ENCODE measurements at places on chromosomes 2 and 18.
A peak's percentile ranks its signal among the peaks of the same experiment; 100 is the strongest.

- DNase-seq: no peak
Measured at GRCh38 chr2:195898505-195899191, 170.0 kb downstream of the DNAH7 start.

- no peak for DNase-seq
Measured at GRCh38 chr18:13207294-13207693, 11.3 kb upstream of the LDLRAD4 start.

DNA sequence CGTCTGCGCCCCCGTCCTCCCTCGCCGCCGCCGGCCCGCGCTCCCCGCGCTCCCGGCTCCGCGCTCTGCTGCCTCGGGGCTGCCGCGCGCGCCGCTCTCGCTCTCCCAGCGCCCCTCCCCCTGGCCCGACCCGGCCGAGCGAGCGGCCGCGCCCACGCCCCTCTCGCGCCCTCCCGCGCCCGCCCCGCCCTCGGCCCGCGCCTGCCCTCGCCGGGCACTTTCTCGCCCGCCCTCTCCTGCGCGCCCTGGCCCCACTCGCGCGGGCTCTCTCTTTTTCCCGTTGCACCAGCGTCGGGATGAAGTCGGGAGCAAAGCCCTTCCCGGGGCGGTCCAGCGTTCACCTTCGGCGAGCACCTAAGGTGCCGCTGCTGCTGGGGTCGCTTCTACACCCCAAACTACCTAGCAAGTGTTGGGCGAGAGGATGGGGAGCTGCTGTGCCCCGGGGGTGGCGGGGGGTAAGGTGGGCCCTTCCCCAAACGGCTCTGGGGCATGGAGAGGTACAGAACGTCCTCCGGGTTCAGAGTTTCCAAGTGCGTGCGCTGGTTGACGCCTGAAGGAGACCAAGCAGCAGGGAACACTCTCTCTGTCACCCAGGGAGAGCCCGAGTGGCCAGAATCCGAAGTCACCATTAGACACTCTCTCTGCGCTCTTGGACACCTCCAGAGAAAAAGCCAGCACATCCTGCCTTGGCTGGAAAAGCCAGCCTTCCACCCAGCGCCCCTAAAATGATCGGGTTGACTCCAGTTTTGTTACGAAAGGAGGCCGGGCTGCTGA, at the start of gene COLEC12:
Gene COLEC12, minus strand, starts transcription at position 70 of the 774 bp plus-strand sequence. CDS start 187 bp downstream, outside the sequence.
- DNase-seq: no peak

- DNase-seq: no peak
Measured at GRCh38 chr2:201972621-201973255, 60.9 kb upstream of the FZD7 start.

DNA sequence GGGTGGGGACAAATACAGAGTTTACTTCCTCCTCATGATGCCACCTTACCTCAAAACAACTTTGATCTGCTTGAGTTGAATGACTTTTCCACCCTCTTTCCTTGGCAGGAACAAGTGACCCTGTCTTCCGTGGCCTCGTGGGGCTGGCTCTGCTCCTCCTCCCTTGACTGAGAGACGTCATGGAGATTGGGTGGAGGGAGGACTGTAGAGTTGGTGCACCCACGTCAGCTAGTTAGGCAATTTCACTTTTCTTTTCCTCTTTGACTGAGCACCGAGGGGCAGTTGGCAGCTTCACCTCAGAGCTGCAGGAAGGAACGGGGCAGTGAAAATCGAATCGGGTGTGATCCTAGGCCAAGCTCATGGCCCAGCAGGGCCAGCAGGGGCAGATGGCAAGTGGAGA, at the start of gene SP140:
Gene SP140, plus strand, starts transcription at position 251 of the 400 bp plus-strand sequence. Its CDS starts 109 bp downstream, at position 360.
- DNase-seq: peak; percentile 72

- no peak for DNase-seq
Measured at GRCh38 chr2:121359716-121360565, 74.9 kb upstream of the TFCP2L1 start.

- DNase-seq: no peak
Measured at GRCh38 chr2:118803012-118803411, 44.4 kb downstream of the EN1 start.

- DNase-seq: no peak
Measured at GRCh38 chr2:220277445-220277975, 650.1 kb downstream of the SLC4A3 start.

GRCh38 chr18:45057955-45058600, 377.4 kb downstream of the SETBP1 start:
- no peak for DNase-seq

GRCh38 chr2:96945014-96945413, 41.4 kb downstream of the FAM178B start:
- no peak for DNase-seq

GRCh38 chr2:134161170-134161547, 92.7 kb upstream of the MGAT5 start:
- no peak for DNase-seq

- DNase-seq: peak; percentile 50
Measured at GRCh38 chr2:105919826-105920225, 175.1 kb downstream of the NCK2 start.

GRCh38 chr2:191855382-191855781, 8.5 kb upstream of the CAVIN2 start:
- DNase-seq: no peak

DNA sequence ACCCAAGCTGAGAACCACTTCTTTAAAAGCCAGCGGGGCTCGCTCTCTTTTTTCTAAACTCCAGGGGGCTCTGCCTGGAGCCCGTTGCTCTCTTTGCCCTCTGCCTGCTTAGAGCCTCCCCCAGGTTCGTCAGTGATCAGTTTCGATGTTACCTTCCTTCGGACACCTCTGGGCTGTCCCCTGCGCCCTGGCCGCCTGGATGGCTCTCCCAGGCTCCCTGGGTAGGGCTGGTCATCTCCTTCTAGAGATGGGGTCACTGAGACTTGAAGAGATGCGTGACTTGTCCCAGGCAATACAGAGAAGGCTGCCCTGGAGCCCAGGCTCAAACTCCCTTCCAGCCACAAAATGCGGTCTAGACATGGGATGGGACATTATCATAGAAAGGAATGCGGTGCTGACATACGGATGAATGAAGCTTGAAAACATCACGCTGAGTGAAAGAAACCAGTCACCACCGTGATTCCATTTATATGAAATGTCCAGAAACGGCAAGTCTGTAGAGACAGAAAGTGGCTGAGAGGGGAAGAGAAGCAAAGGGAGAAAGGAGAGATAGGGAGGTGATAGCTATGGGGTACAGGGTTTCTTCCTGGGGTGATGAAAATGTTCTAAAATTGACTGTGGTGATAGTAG, 14.6 kb downstream of the KCNF1 start:
- no peak for DNase-seq

DNA sequence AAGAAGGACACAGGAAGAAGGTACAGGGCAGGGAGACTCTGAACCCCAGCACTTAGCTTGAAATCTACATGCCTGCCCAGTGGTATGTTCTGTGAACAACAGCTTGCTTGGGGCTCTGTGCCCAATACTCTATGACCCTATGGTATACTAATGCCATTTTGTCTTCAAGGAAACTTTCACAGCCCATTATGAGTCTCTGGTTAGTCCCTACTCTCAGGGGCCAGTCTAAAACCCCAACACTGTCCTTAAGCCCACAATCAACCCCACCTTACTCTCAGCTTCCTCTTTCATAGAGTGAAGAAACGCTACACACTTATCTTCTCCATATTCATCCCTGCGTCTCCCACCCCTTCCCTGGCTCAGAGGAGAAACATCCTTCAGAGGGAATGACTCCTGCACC, 16.0 kb downstream of the NEB start:
- no peak for DNase-seq

DNA sequence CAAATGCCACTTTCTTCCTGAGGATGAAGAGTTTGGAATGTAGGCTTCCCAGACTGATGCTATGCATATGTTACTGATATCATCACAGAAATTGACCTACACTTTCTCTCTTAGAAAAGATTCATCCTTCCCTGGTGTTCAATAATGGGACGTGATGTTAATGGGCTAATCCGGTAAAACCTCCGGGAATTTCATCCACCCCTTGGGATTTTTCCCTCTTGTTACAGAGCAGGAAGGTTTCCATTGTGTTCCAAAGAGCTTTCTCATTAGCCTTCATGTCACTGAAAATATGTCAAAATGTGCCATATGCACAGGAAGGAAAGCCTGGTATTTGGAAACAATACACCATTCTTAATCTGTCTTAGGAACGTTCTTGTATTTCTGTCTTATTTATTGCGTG, 20.7 kb downstream of the ALPK2 start:
- DNase-seq: no peak

GRCh38 chr18:36460854-36461253, 163.3 kb downstream of the FHOD3 start:
- no peak for DNase-seq

DNA sequence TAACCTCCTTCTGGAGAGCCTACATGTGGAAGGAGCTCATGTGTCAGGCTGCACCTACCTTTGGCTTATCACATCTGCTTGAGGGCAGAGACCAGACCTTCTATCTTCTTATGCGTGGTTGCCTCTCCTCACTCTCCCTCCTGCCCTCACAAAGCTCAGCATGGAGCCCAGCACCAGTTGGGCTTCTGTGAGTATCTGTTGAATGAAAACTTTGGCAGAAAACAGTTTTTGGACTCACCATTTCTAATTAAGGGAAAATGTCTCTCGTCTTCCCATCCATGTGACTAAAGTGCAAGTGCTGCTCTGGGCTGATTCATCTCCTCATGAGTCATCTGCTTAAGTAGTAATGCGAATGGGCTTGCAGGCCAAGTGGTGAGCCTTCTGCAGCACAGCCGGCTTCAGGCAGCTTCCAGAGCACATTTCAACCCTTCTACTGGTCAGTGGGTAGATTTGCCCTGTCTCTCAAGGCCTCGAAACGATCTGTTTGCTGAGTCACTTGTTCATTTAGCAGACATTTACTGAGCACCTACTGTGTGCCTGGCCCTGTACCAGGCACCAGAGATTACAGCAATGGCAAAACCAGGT, 102.6 kb downstream of the VSNL1 start:
- DNase-seq: no peak

DNA sequence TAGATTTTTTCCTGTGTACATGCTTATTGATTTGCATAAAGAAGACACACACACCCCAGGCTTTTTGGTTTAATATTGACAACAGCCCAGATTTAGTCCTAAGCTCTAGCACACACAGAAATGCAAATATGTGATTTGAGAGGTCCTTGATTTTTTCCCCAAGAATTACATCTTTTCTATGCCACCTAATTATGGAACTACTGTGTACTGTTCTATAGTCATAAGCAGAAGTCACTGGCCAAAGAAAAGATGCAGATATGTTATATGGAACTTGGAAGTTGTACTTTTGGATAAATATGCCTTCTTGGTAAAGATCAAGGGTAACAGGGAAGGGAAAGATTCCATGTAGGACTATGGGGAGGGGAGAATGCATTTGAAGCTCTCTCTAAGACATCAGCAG, 105.6 kb downstream of the SETBP1 start:
- no peak for DNase-seq

DNA sequence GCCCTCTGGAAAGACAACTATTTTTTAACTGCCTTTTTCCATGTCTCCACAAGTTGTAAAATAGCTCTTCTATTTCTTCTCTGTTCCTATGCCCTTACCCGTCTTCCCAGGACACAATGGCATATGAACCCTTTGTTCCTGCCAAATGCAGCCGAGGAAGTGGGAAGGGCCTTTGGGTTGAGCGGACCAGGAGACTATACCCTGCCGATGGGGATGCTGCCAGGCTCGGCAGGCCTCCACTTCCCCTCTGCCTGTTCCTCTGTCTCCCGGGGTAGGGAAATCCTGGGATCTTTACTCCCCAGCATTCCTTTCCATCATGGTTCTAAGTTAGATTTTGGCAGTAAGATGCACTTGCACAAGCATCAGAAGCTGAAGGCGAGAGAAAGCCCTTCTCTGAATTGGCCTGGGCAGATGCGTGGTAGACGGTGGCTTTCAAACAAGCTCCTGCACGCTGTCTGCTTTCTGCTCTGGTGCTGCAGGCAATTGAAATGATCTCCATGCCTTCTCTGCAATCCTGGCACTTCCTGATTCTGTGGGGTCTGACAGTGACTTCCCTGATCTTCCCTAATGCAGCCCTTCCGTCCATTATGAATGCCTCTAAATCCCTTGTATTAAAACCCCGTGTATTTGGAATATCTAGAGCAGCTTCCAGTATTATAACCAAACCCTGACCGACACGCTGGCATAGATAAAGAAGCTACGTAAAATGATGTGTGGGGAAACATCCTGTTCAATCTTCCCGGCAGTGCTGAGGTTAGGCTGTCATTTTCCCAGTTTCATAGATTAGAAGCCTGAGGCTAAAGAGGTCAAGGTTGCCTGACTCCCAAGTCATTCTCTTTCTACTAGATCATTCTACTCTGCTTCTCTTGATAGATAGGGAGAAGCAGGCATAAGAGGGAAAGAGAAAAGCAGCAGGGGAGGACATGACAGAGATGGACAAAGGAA, 69.8 kb downstream of the MCFD2 start:
- no peak for DNase-seq

DNA sequence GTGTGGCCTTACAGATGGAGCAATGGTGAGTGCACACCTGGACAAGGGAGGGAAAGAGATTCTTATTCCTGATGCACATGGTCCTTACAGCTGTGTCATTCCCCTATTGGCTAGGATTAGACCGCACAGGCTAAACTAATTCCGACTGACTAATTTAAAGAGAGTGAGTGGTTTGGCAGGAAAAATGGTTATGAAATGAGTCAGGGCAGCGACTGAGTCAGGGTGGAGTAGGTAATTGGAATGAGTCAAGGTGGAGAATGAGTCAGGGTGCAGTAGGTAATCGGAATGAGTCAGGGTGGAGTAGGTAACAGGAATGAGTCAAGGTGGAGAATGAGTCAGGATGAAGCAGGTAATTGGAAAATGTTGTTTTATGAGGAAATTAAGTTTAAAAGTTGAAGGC, 1353.7 kb upstream of the LRRTM1 start:
- no peak for DNase-seq

GRCh38 chr2:38750011-38750890, 910 bp downstream of the SRSF7 start:
- DNase-seq: peak; percentile 35

DNA sequence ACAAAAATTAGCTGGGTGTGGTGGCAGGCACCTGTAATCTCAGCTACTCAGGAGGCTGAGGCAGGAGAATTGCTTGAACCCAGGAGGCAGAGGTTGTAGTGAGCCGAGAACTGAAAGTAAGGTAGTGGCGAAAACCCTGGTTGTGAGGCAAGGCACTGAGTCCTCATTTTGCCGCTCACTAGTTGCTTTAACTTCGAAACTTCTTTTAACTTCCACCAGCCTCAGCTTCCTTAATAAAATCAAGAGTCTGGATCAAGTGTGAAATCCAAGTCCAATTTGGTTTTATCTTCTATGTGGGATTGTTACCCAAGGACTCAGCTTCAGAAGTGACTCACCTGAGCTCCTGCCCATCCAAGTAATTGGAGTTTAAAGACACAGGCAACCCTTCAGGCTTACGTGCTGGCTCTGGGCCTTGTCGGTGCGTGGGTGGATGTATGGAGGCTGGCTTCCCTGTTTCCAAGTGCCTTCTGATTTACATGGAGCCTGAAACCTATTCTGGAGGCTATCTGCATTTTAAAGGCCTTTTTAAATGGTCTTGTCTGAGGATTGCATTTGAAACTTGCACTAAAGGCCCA, 374.2 kb upstream of the ID2 start:
- no peak for DNase-seq

- no peak for DNase-seq
Measured at GRCh38 chr2:220221992-220222391, 594.6 kb downstream of the SLC4A3 start.

- DNase-seq: no peak
Measured at GRCh38 chr2:180334514-180334913, 327.4 kb upstream of the CWC22 start.

Measured in stimulated activated CD4-positive, alpha-beta T cell treated with anti-CD3 and anti-CD28 coated beads, Interleukin-2, amount 100 ng/mL, for 48 hours (primary cell).